Right ventricle myocardium inferior (tissue), 1 donor: ENCODE measurements at places on chromosomes 1 and 21. TPM values are rescaled to one million over a fixed set of nuclear protein-coding genes. Genes with fewer than 3 reads are reported as not detected.

The RNU1-2 gene
- 4,572 TPM for total RNA-seq

The L1TD1 gene
- not detected for total RNA-seq

The IFNGR2 gene
- 36.4 TPM for total RNA-seq

The QSOX1 gene
- total RNA-seq: 97.7 TPM

The ECM1 gene
- 24.1 TPM for total RNA-seq

The CD52 gene
- 6.5 TPM for total RNA-seq

The RUNX1 gene
- 1.8 TPM for total RNA-seq

The FCN3 gene
- total RNA-seq: 20.7 TPM

The BGLAP gene
- total RNA-seq: 0.32 TPM

The DYRK3 gene
- 21.9 TPM for total RNA-seq

The CLCNKA gene
- total RNA-seq: 0.19 TPM

The OLIG2 gene
- not detected for total RNA-seq

The TNFRSF4 gene
- total RNA-seq: 1.4 TPM

The COX20 gene
- total RNA-seq: 58.4 TPM

The LGALS8 gene
- 92.3 TPM for total RNA-seq

The LPAR3 gene
- total RNA-seq: 16.6 TPM

The SMIM11 gene
- 15.6 TPM for total RNA-seq

The EPHA8 gene
- total RNA-seq: not detected

The SLC44A5 gene
- 1.8 TPM for total RNA-seq

The NDUFS2 gene
- total RNA-seq: 334 TPM

The BLACAT1 gene
- not detected for total RNA-seq

The CACNA1E gene
- 3.7 TPM for total RNA-seq

The TEX38 gene
- not detected for total RNA-seq

The TTC39A gene
- 22.7 TPM for total RNA-seq

The IVL gene
- not detected for total RNA-seq

The ALG14 gene
- 2.0 TPM for total RNA-seq
